ENCODE measurements at places on chromosomes 2 and 18. TPM values are rescaled to one million over a fixed set of nuclear protein-coding genes. Genes with fewer than 3 reads are reported as not detected.

Gene TP53I3
- total RNA-seq: 22.3 TPM

Gene GPR45
- total RNA-seq: not detected

Gene TXNDC2
- total RNA-seq: 0.16 TPM

Gene IL1F10
- total RNA-seq: not detected

Gene COLEC12
- total RNA-seq: 109 TPM
